Stimulated activated CD4-positive, alpha-beta T cell treated with anti-CD3 and anti-CD28 coated beads, Interleukin-1b, Interleukin-23, amount 100 ng/mL, for 1 hour (primary cell): ENCODE measurements at places on chromosomes 6 and 20.

DNA sequence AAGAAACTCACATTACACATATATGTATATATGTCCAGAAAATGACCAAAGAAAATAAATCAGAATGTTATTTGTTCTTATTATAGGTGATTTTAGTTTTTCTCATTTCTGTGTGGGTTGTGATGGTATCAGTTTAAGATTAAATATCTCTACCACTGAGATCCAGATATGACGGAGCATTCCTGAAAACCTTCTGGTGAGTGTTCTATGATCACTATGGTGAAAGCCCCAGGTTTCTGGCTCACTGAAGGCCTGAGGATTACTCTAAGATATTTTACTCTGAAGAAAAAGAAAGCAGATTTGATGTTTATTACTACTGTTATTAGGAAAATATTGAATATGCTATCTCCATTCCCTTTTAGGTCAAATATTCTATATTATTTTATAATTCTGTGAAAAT lies 62.8 kb upstream of the L3MBTL3 start:
- no peak for DNase-seq

DNA sequence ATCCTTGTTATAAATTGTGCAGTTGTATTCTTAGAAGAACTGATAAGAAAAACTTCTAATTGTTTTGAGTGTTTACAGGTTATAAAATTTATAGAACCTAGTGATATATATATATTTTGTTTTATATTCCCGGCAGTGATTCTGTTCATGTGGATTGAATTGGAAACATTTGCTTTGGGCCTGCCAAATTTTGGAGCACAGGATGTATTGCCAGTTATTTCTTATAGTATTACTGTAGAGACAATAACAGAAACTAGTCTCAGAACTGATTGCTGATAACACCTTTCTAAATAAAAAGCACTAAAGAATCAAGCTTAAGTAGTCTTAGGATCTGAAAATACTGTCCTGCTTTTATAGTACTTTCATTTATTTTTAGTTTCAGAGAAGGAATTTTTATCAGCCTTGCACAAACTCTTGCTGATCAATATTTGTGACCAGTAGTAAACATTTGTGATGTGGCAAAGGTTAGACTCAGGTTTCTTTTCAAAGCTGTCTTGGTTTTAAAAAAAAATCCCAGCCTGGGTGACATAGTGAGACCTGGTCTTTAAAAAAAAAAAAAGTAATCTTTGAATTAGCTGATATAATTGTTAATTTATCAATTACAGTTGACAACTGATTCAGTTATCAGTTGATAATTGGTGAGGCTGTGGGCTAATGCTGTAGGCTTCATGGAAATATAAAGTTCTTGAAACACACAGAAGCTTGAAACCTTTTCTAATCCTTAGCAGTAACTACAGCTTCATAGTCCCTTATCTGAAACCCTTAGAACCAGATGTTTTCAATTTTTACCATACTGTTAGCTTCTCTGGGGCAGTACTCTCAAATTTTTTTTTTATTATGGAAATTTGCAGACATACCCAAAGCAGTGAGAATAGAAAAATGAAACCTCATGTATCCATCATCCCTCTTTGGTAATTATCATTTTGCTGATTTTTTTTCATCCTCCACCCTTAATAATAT lies 42.4 kb downstream of the RNGTT start:
- DNase-seq = no peak

GRCh38 chr6:130896249-130896648 lies 69.0 kb downstream of the SMLR1 start:
- no peak for DNase-seq

DNA sequence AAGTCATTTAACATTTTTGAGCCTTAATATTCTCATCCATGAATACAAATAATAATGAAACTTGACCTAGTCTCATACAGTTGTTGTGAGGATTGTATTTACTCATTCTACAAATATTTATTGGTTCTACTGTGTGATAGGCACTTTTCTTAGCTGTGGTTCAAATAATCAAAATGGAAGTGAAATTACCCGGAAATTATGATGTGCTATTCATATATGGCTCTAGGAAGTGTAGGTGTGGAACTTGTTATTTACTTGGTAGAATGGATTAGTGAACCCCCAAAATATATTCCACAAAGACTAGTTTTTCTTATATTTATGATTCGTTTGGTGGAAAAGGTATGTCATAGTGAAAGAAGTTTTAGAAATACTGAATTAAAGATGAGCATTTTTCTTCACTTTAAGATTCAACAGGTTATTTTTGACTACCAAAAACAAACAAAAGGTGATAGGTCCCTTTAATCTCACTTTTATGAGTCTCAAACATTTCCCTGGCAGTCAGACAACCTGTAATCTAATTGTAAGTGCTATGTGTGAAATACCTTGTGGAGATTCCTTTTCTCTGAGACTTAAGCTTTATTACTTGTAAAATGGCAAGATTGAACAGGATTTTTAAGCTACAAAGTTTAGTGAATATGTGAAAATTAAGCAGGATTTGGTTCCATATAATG lies 77.8 kb downstream of the STXBP5 start:
- no peak for DNase-seq

DNA sequence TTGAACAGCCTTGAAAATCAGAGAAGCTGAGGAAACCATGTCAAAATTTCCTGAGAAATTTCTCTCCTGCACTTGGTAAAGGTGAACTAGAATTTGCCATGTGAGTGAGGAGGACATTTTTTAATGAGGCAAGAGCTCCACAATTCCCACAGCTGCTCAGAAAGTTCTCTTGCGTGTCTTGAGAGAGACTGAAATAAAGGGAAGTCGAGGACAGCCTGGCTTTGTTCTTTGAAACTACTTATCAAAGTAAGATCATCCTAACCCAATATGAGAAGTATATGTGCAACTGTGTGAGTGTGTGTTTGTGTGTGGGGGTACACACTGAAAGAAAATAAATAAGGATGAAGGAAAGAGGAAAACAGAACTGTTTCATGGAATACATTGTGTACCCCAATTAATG lies 163.4 kb downstream of the SLC24A3 start:
- DNase-seq = no peak
